ENCODE measurements at places on chromosomes 16 and 17.

GRCh38 chr17:36183001-36183971, 6.8 kb upstream of the TBC1D3B start:
- no peak for DNase-seq

GRCh38 chr17:14926526-14927122, 338.5 kb downstream of the PMP22 start:
- DNase-seq, result peak; percentile 29

DNA sequence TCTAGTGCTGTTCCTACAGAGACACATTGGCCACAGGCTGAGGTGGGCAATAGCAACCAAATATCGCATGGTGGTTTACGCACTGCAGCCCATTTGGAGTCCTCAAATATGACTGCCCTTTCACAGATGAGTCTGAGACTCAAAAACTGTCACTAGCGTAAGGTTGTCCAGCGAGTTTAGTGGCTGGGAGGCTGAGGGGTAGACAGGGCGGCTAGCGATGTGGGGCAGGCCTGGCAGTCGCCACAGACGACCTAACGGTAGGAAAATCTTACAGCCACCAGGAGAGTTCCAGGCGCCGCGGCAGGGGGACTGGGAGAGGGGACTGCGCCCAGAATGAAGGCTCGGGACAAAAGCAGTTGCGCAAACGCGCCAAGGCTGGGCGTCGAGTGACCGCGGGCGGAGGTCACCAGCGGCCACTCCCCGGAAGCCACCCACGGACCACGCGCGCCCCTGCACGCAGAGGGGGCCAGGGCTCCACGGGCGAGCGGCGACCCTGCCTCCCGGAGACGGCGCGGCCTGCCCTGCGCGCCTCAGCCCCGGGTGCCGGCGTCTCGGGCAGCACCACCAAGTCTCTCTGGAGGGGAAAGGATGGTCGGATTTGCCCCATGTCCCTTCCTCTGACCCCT, 699 bp upstream of the MAP1LC3B start:
- DNase-seq, result no peak

GRCh38 chr16:54006693-54007092, 279.9 kb downstream of the IRX3 start:
- no peak for DNase-seq

DNA sequence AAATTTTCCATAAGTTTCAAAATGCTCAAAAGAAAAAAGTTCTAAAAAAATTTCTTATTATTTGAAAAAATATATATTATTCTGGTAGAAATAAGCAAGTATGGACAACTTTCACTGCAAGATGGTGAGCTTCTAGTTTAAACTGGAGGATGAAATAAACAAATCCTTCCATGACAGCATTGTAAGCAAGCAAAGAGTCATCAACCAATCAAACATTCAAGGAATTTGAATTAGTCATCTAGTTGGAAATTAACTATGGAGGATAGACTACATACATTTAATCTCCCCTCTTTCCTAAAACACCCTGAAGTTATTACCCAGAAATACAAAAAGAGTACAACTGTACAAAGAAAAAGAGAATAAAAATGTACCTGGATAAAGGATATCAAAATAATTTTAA, 51.0 kb upstream of the IRX5 start:
- DNase-seq, result no peak

- DNase-seq, result no peak
These were observed 13.5 kb downstream of the G6PC1 start for GRCh38 chr17:42913981-42914617.

- no peak for DNase-seq
These were observed 30.5 kb downstream of the TMEM11 start for GRCh38 chr17:21183468-21183867.

DNA sequence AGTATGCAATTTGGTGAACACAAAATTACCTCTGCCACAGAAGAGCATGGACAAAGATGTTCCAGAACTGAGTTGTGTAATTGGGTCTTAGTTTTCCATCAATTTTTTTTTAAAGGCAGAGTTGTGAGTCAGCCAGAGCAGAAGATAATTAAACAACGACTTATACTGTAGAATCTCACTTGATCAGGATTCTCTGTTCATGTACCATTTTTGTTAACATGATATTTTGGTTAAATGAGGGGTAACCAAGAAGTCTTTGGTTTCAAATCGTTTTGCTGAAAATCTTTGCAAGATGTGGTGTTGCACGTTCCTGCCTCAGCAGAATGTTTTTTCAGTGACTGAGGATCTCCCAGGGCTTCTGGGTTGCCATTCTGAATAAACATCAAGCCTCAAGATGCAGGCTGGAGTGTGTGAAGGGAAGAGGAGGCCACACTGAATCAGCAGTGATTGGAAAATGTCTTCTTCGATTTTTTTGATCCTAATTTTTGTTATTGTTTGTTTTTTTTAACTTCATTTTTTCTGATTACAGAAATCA, 232.6 kb upstream of the IRX3 start:
- DNase-seq, result no peak

Measured in stimulated activated CD4-positive, alpha-beta T cell treated with anti-CD3 and anti-CD28 coated beads, Interleukin-4, amount 100 ng/mL, for 4 hours (primary cell).